ENCODE measurements at places on chromosomes 1 and 21.
A peak's percentile ranks its signal among the peaks of the same experiment; 100 is the strongest.

DNA sequence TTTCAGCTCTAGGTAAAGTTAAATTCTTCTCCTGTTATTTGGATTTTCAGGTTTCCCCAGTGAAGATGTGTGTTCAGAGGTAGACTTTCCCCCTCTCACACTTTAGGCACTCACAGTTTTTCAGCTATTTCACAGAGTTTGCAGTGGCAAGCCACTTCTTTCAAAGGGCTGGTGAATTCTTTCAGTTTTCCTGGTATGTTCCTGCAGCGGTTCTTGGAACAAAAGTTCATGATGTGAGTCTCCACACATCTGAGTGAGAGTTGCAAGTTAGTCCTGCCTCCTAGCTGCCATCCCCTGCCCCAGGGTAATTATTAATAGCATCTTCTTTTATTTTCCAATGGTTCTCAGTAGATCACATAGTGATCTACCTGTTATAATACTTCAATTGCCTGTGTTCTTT lies 27.3 kb upstream of the CD84 start:
- DNase-seq, result no peak

- no peak for DNase-seq
These were observed 84.6 kb upstream of the CASZ1 start for GRCh38 chr1:10881046-10881445.

GRCh38 chr1:110872745-110873720 lies at the start of gene CD53:
Gene CD53, plus strand, starts transcription at chr1:110873148. Its CDS starts 18,261 bp downstream, at chr1:110891409.
- DNase-seq, result no peak

DNA sequence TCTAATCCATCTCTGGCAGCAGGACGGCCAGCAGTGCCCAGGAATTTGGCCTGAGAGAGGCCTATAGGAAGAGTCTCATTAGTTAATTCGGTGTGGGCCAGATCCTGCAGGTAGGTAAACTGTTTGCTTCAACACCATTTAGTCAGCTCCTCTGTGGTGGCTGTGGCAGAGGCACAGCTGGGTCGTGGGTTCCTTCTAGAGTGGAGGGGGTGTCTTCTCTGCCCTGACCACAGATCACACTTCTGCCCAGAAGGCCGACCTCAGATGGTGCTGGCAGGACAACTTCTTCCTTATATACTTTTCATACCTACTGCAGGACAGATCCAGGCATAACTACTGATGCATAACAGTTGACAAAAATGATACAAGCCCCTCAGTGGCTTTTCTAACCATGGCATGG lies 281.4 kb downstream of the RPS6KC1 start:
- DNase-seq, result no peak

DNA sequence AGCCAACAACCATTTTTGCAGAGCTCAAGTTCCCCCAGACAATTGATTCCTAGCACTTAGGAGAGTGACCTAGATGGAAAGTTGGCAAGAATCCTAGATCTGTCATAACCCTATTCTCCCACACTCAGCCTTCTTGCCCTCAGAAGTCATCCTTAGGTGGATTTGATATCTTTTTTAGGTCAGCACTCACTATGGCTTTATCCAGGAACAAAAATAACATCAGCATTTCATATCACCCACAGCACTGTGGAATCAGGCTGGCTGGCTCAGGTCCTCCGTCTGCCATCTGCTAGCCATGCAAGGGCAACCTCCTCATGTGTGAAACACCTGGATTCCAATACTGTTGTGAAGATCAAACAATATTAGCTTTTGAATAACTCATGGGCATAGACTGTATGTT lies 6.0 kb downstream of the DPT start:
- DNase-seq, result no peak

GRCh38 chr21:33441489-33442477 lies 38.0 kb downstream of the TMEM50B start:
- peak; percentile 35 for DNase-seq

- peak; percentile 11 for DNase-seq
These were observed 26.5 kb upstream of the PLA2G2C start for GRCh38 chr1:20212685-20213331.

- no peak for DNase-seq
These were observed 179.5 kb downstream of the LRRC40 start for GRCh38 chr1:70025846-70026245.

- no peak for DNase-seq
These were observed 325.3 kb upstream of the SGIP1 start for GRCh38 chr1:66208632-66209031.

GRCh38 chr1:246454655-246455054 lies 52.4 kb downstream of the SMYD3 start:
- DNase-seq, result no peak

GRCh38 chr1:30881319-30882181 lies 27.0 kb downstream of the SDC3 start:
- no peak for DNase-seq

GRCh38 chr1:67209521-67209920 lies 43.3 kb downstream of the IL23R start:
- no peak for DNase-seq

GRCh38 chr1:97668945-97669344 lies 251.9 kb downstream of the DPYD start:
- no peak for DNase-seq

DNA sequence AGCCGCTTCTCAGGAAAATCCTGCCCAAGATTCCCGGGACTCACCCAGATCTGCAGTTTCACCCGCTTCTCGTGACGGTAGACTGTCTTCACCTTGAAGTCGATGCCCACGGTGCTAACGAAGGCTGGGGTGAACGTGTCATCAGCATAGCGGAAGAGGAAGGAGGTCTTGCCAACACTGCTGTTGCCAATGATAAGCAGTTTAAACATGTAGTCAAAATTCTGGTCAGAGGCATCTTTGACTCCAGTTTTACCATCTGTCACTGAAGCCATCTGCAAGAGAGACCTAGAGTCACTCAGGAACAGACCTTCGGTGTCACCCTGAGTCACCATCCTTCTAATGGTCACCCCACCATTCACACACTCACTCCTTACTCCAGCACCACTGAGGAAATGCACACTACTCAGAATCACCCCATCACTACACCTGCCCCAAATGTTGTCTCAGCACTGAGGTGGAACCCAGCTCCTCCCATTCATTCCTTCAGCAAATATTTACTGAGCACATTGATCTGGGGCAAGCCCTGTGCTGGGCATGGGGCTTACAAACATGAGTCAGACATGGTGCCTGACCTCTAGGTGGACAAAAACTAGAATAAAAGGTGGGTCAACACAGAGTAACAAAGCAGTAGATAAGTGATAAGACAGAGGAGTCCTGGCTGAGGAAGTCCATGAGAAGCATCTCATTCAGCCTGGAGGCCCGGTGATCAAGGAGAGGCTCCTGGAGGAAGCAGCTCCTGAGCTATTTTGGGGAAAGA lies 13.5 kb downstream of the RAB3B start:
- DNase-seq, result no peak

DNA sequence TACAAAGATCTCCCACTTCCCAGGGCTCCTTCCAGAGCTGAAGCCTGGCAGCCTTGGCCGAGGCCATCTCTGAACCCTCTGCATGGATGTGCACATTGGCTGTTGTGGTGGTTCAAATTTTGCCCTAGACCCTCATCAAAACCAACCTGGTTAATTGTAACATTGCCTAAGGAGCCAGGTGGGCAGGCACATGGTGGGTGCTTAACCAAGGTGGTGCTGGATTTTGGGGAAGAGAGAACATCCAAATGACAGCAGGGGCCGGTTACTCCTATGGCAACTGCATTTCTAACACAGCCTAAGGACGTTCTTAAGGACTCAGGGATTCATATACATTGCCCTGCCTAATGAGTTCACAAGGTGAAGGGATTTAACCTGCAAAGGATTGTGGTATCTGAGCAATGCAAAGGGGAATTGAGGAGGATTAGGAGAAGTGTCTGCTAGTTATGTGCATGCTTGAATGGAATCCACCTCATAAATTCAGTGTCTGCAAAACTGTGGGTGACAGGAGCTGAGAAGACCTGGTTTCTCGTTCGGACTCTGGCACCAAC lies 10.3 kb downstream of the RUNX1 start:
- DNase-seq, result no peak

DNA sequence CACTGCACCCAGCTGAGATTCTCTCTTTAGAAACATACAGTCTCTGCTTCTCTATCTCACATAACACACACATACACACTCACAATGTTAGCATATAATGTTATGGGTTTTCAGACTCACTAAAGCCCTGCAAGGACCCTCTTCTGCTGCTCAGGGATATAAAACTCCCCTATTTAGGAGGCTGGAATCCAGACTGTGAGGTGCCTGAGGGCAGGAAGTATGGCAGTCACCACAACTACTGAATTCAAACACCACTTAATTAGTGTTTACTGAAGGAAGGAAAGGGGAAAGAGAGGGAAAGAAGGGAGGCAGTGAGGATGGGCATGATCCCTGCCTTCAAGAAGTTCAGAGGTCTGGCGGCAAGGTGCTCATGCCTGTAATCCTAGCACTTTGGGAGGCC lies 7.8 kb upstream of the CDK18 start:
- DNase-seq, result no peak

GRCh38 chr21:36254106-36254941 lies 65.7 kb upstream of the MORC3 start:
- no peak for DNase-seq

DNA sequence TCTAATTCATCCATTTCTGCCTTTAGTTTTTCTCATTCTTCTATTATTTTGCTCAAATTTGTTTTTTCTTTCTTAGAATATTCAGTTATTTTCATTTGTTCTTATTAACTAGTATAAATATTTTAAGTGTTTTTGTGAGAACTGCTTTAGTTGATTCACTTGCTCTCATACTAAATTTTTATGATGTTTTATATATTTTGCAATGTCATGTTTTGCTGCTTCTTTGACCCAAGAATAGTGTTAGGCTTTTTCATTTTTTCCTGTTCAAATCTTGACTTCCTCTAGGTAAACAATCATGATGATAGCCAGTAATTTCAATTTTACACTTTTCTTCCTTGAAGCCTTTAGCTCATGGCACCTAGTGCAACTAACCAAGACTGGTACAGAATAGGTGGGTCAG lies 45.2 kb downstream of the MAN1A2 start:
- no peak for DNase-seq

- DNase-seq, result no peak
These were observed 926 bp downstream of the POU3F1 start for GRCh38 chr1:38045401-38046332.

DNA sequence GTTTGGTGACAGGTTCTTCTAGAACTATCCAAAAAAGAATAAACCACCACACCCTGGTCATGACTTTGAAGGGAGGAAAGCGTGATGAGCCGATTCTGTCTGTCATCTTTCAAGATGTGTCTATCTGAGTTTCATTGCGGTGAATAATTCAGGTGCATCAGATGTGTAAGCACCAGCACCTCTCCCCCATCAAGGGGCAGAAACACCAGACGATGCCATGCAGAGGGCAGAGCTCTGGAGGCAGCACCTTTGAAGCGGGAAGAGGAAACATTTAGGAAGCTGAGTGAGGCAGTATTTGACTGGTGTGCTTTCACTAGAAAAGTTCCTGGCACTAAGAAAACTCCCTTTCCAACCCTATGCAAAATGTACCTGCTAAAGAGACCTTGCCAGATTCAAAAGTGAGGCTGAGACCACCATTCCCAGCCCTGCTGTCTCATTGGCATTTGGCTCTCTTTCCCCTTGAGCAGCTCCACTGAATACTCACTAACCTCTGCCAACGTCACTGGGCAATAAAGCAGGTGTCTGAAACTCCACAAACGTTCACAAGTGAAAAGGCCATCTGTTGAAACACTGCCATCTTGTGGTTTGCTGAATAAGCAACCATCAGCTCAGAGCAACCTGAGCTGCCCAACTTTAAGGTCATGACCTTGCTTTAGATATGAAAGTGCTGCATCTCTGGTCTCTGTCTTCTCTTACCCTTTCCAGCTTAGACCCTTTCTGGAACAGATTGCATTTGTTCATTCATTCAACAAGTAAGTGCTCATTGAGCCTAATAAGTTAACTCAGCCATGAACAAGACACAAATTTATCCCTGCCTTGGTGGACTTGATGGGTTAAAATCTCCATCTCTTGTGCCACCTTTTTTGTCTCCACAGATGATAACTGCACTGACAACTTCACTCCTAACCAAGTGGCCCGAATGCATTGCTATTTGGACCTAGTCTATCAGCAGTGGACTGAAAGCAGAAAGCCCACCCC lies 228.6 kb downstream of the PAPPA2 start:
- peak; percentile 43 for DNase-seq

GRCh38 chr1:167666416-167666815 lies 36.4 kb downstream of the RCSD1 start:
- peak; percentile 28 for DNase-seq

GRCh38 chr1:44696101-44696500 lies 21.6 kb downstream of the ARMH1 start:
- no peak for DNase-seq

- no peak for DNase-seq
These were observed 71.2 kb downstream of the PSMG1 start for GRCh38 chr21:39111931-39112550.

GRCh38 chr1:221098471-221099405 lies 219.5 kb downstream of the HLX start:
- DNase-seq, result no peak

GRCh38 chr1:194013561-194013960 lies 827.1 kb upstream of the B3GALT2 start:
- no peak for DNase-seq

GRCh38 chr1:109292364-109292763 lies 9.4 kb upstream of the PSRC1 start:
- no peak for DNase-seq

DNA sequence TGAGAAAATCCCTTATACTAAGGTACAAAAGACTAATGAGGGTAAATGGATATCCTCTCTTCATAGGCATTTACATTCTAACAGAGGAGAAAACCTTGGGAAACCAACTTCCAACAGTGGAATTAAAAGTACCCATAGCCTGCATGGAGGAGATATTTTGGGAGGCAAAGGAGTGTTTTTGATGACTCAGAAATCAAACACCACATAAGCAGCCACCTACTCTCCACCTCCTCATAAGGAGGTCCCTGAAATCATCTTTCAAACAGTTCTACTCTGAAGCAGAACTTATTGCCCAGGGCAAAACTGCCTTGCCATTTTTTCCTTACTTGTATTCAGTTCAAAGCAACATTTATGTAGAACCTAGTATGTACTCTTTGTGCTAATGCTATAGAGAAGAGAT lies 211.3 kb downstream of the KCNH1 start:
- no peak for DNase-seq

GRCh38 chr1:201267481-201268229 lies 15.7 kb upstream of the PKP1 start:
- peak; percentile 1 for DNase-seq

- DNase-seq, result no peak
These were observed 121.1 kb downstream of the PSMG1 start for GRCh38 chr21:39062196-39062595.

DNA sequence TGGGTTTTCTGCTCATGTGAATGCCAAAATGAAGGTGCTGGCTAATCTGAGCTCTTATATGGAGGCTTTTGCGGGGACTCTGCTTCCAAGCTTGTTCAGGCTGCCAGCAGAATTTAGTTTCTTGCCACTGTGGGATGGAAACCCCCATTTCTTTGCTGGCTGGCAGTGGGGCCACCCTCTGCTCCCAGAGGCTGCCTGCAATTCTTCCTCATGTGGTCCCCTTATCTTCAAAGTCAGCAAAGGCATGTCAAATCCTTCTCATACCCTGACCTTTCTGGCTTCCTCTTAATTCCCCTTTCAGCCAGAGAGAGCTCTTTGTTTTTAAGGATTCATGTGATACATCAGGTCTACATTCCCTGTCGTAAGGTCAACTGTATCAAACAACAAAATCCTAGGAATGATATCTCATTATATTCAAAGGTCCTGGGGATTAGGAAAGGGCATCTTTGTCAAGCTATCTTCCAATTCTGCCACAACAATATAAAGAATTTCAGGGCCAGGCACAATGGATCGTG lies 5.2 kb upstream of the GPR161 start:
- no peak for DNase-seq

GRCh38 chr21:38474124-38474523 lies 24.2 kb downstream of the ERG start:
- no peak for DNase-seq

GRCh38 chr1:145782272-145783099 lies 41.4 kb downstream of the RNF115 start:
- DNase-seq, result peak; percentile 55

All from amniotic stem cell (primary cell).